Stimulated activated CD4-positive, alpha-beta T cell treated with anti-CD3 and anti-CD28 coated beads, Interleukin-1b, Interleukin-23, amount 100 ng/mL, for 1 hour (primary cell): ENCODE measurements at places on chromosomes 16 and 17.

DNA sequence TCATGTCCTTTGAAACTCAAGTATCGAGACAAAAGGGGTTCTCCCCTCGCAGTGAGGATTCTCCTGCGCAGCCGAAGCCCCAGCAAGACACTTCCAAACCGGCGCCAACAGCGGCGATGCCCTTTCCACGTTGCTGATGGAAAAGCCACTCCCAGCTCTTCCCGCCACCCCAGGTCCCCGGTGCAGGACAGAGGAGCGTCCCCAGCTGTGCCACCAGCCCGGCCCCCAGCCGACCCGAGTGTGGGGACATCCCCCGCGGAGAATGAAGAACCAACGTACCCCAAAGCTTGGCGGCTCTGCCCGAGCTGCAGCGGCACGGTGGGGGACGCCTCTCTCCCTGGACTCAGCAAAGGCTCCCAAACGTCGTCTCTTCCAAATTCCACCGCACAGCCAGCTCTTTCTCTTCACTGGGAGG is 573 bp downstream of the CHST6 start:
- DNase-seq, result no peak

DNA sequence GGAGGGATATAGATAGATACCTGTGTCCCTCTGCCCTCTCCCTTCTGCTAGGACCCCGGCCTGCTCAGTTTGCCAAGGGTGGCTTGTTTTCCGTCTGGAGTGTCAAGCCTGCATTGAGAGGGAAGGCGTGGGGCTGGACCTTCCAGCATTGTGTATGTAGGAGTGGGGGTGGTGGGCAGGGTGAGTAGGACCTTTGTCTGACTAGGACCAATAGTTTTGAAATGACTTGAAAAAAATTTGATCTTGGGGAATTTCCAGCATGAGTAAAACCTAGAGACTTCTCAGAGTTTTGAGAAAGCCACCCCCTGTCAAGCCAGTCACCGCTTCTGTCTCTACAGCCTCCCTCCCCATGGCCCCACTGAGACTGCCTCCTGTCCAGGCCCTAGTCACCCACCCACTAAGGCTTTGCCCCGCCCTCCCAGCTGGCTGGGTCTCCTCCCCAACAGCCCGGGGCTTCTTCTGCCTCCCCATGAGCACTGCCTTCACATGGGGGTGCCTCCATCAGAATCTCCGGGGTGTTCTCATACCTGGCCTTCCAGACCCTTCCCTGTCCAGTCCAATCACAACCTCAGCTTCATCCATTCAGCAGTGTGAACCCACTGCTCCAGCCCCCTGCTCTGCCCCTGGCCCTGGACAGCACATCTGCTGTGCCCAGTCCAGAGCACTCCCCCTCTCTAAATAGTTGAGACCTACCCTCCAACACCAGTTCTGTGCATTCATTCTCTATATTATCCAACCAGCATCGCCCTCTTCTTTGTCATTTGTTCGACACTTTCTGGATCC is 207.0 kb downstream of the MSI2 start:
- no peak for DNase-seq

- DNase-seq, result no peak
Measured at GRCh38 chr16:3249451-3249850, 7.0 kb downstream of the MEFV start.

DNA sequence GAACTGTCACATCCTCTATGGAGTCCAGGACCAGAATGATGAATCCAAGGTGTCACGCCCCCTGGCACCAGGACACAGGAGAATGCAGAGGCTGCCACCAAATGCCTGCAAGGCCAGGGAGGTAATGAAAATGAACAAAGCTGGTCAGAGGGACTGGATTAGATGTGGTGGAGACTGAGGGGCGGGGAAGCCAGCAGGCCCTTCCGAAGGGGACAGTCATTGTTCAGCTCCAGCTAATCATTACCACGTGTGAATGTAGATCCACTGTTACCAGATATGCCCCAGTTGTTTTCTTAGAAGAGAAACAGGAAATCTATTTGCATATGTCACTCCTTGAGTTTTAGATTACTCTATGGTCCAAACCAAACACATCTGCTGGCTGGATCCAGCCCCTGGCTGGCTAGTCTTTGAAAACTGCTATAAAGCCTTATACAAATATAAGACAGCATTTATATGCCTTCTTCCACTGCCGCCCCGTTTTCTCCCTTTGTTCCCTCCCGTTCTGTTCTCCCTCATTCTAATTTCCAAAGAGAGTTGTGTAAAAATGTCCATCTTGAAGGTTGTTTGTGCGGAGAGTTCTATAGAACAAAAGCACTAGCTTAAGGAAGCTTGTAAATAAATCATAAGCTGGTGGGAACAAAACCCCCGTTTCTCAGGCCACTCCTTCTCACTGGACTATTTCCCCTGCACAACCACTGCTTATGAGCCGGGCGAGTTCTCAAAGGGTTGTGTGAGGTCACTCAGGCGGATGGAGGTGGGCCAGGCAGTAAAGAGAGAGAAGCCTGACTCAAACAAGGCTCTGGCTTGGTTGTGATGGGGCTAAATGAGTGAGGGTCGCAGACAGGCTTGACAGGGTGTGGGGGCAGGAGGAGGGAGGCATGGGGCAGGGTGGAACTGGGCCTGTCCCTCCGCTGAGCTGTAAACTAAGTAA is 14.2 kb downstream of the CRYM start:
- DNase-seq, result no peak

GRCh38 chr17:21678393-21679081 is 13.8 kb upstream of the KCNJ18 start:
- DNase-seq, result no peak

- DNase-seq, result no peak
Measured at GRCh38 chr17:58513267-58513964, 1.0 kb downstream of the MTMR4 start.

GRCh38 chr16:56848029-56848936 is 16.7 kb upstream of the SLC12A3 start:
- DNase-seq, result no peak

- no peak for DNase-seq
Measured at GRCh38 chr17:40364906-40365305, 369 bp upstream of the GJD3 start.

DNA sequence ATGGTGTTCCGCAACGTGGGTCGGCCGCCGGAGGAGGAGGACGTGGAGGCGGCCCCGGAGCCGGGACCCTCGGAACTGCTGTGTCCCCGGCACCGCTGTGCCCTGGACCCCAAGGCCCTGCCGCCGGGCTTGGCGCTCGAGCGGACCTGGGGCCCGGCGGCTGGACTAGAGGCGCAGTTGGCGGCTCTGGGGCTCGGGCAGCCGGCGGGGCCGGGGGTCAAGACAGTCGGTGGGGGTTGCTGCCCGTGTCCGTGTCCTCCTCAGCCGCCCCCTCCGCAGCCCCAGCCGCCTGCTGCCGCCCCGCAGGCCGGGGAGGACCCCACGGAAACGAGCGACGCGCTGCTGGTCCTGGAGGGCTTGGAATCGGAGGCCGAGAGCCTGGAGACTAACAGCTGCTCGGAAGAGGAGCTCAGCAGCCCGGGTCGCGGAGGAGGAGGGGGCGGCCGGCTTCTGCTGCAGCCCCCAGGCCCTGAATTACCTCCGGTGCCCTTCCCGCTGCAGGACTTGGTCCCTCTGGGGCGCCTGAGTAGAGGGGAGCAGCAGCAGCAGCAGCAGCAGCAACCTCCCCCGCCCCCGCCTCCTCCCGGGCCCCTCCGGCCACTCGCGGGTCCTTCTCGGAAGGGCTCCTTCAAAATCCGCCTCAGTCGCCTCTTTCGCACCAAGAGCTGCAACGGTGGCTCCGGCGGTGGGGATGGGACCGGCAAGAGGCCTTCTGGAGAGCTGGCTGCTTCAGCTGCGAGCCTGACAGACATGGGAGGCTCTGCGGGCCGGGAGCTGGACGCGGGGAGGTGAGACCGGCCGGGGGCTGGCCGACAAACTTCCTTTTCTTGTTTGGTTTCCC is 821 bp downstream of the SOCS7 start:
- no peak for DNase-seq

DNA sequence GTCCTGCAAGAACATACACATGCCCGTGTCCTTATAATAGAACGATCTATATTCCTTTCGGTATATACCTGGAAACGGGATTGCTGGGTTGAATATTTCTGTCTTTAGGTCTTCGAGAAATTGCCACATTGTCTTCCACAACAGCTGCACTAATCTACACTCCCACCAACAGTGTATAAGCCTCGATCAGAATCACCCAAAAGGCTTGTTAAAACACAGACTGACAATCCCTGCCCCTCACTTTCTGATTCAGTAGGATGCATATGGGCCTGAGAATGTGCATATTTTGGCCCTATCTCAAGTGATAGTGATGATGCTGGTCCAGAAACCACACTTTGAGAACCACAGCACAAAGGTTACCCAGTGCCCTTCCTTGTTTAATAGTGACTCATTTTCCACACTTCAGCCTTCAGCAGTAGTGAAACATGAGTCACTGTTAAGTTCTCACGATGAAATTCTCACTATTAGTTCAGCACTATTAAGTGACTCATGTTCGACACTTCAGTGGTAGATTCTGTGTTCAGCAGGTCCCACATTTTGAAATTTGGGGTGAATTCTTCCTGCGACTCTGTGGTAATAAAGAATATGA is 215.6 kb downstream of the GRIN2A start:
- no peak for DNase-seq

DNA sequence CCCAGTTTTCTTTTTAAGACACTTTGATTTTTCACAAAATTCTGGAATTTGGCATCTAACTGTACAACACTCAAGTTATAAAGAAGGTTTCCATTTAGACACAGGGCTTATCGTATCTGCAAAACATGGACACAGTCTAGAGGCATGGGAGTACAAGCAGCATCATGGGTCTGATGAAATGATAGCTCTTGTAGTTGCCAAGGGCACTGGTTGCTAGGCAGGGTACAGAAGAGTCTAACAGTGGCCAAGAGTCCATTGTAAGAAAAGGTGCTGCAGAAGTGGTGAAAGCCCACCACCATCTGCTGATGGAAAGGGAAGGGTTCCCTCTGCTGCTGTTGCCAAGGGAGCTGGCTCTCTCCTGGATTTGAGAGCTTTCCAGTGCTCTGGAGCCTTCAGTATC is 20.8 kb downstream of the MYOCD start:
- DNase-seq, result no peak

DNA sequence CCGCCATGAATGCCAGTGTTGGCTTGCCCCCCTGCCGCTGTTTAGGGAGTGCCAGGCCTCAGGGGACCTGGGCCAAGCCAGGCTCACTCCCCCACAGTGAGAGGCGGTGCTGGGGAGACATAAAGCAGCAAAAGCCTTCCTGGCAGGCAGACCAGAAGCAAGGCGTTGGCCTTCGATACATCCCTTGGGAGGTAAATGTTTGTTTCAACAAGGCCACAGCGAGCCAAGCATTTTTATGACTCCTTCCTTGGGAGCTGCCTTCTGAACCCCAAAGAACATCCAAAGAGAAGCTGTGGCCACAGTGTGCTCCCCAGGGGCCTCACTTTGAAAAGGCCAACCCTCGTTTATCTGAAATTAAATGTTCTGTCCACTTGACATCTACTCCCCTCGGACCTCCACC is 119.7 kb upstream of the CIBAR2 start:
- no peak for DNase-seq

- no peak for DNase-seq
Measured at GRCh38 chr16:9260666-9261065, 169.2 kb downstream of the HAPSTR1 start.

DNA sequence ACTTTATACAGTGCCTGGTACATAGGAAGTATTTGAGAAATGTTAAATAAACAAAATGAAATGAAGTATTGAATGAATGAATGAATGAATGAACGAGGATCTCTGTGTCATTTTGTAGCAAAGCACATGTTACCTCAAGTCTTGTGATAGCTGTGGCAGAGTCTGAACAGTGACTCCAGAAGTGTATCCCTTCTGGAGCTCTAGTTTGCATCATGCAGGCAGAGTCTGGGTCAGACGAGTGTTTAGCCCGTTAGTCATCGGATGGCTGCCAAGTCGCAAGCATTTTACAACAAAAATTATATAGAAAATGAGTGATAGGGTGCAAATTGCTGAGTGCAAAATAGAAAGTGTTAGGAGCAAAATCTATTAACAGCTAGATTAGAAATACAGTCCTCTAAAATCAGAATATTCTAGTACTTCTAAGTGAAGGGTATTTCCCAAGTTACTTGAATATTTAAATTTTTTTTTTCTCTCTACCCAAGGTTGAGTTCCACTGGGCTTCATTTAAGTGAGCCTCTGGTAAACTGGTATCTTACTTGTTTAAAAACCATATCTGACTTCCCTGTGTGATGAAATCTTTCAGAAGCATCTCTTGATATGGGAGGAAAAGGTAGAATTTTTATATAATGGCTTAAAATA is 113.3 kb downstream of the FTO start:
- DNase-seq, result no peak

- no peak for DNase-seq
Measured at GRCh38 chr16:19688396-19689024, 29.5 kb downstream of the KNOP1 start.

DNA sequence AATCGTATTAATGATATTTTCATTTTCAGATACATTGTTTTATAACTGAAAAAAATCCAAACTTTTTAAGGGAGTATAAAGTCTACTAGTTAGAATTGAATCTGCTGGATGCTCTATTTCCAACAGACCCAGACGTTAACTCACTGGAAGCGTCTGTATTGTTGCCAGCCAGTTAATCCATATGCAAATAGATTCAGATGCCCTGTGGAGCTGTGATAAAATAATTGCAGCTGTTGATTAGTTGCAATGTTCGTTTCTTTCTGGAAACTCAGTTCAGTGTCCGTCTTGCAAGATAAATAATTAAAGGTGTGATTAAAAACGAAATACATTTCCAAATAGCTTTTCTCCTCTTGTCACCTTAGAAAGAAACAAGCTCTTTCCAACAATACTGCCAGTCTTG is 5.1 kb upstream of the GNA13 start:
- no peak for DNase-seq

GRCh38 chr17:73600103-73600871 is 44.0 kb downstream of the SDK2 start:
- no peak for DNase-seq

- DNase-seq, result no peak
Measured at GRCh38 chr16:77408607-77409006, 26.2 kb downstream of the ADAMTS18 start.
